Gastrocnemius medialis (tissue), 4 donors: ENCODE measurements at places on chromosomes 2 and 18. TPM values are rescaled to one million over a fixed set of nuclear protein-coding genes. Genes with fewer than 3 reads are reported as not detected.

FAM161A gene
- 1.9 TPM for total RNA-seq

RGPD8 gene
- total RNA-seq = 7.6 TPM

DNA sequence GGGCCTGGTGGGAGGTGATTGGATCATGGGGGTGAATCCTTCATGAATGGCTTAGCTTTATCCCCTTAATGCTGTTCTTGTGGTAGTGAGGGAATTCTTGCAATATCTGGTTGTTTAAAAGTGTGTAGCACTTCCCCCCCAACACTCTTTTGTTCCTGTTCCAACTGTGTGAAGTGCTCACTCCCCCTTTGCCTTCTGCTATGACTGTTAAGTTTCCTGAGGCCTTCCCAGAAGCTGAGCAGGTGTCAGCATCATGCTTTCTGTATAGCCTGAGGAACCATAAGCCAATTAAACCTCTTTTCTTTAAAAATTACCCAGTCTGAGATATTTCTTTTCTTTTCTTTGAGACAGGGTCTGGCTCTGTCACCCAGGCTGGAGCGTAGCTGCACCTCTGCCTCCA lies 139.4 kb downstream of the RNF152 start:
- DNase-seq = no peak

NEB gene
- 6,824 TPM for total RNA-seq

SKA1 gene
- total RNA-seq = 0.15 TPM

GRCh38 chr2:40937284-40937683 lies 485.4 kb upstream of the SLC8A1 start:
- no peak for DNase-seq

DNA sequence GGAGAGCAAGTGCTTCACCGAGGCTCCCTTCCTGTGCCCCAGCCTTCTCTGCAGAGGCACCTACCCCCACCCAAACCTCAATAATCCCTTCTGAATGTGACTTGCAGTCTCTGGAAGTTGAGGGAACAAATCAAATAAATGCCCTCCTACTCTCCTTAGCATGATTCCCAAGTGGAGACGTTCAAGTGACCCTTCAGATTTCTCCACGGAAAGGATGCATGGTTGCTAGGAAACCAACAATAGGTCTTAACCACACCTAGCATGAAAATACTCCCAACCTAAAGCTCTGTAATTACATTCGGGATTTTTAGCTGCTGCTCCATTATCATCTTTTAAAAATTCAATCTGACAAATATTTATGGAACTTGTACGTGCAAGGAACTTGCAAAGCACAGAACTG lies 50.2 kb upstream of the CABLES1 start:
- DNase-seq = no peak

DNA sequence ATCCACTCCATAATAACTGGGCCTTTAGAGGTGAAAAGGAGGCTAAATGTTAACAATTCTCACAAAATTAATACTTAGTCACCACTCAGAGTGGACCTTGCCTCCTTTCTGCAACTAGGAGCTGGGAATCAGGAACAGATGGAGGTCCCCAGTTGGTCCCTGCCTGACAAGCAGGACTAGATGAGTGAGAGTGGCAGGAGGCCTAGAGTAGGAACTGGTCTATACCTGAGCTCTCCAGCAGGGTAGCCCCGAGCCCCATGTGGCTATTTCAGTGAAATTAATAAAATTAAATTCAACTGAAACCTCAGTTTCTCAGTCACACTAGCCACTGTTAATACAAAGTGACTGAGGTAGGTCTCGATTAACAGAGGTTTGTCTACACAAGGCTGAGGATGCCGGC lies 150.5 kb downstream of the MYO5B start:
- no peak for DNase-seq

KIAA2012 gene
- total RNA-seq = not detected

GRCh38 chr2:85605406-85606115 lies 3.1 kb upstream of the TMEM150A start:
- no peak for DNase-seq

GRCh38 chr2:122908159-122908558 lies 1116.9 kb upstream of the CNTNAP5 start:
- no peak for DNase-seq

DNA sequence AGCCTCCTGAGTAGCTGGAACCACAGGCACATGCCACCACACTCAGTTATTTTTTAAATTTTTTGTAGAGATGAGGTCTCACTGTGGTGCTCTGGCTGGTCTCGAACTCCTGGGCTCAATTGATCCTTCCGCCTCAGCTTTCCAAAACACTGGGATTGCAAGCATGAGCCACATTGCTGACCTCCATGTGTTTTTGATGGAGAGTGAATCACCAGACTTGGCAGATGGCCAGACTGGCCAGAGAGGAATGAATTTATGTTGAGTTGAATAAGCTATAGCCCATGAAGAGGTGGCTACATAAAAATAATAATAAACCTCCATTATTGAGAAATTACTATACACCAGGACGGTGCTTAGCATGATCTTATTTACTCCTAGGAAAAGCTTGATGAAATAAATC lies 91.5 kb downstream of the MREG start:
- DNase-seq = no peak

DNA sequence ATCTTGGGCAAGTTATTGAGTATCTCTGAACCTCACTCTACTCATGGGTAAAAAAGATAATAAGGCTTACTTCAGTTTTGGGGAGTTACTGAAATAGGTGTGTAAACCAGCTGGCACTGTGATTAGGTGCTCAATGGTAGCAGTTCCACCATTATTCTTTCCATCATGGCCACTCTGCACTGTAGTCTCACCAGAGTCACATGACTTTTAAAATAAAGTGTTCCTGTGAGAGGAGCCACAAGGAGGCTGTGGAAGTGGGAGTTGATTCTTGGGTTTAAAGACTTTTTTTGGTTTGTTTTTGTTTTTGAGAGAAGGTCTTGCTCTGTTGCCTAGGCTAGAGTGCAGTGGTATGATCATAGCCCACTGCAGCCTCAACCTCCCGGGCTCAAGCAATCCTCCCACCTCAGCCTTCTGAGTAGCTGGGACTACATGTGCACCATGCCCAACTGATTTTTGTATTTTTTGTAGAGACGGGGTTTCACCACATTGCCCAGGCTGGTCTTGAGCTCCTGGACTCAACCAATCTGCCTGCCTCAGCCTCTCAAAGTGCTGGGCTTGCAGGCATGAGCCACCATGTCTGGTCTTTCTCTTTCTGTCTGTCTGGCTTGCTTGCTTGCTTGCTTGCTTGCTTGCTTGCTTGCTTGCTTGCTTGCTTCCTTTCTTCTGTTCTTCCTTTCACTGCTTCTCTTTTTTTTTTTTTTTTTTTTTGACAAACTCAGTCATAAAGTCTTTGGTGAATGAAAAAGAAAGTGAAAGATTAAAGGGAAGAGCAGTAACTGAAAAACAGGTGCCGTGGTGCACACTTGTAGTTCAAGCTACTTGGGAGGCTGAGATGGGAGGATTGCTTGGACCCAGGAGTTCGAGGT lies 21.2 kb upstream of the ACVR1 start:
- no peak for DNase-seq

- no peak for DNase-seq
These were observed 159.2 kb upstream of the ID2 start for GRCh38 chr2:8522687-8523086.

TGIF1 gene
- 58.1 TPM for total RNA-seq

GRCh38 chr2:168323529-168324021 lies 76.2 kb upstream of the STK39 start:
- DNase-seq = no peak

DNA sequence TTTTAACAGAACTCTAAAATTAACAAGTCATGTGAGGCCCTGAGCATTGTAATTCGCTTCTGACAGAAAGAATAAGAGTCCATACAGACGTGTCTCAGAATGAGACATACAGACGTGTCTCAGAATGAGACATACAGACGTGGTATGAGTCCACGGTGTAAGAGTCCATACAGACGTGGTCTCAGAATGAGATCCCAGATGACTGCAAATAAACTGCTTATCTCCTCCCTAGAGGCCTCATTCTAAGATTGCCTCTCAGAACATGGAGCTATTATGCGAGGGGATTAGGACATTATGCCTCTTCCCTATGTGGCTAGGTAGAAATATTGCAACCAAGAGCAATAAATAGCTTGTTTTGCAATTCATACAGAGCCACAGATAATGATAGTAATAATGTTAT lies 63.9 kb downstream of the NEB start:
- DNase-seq = no peak

DNA sequence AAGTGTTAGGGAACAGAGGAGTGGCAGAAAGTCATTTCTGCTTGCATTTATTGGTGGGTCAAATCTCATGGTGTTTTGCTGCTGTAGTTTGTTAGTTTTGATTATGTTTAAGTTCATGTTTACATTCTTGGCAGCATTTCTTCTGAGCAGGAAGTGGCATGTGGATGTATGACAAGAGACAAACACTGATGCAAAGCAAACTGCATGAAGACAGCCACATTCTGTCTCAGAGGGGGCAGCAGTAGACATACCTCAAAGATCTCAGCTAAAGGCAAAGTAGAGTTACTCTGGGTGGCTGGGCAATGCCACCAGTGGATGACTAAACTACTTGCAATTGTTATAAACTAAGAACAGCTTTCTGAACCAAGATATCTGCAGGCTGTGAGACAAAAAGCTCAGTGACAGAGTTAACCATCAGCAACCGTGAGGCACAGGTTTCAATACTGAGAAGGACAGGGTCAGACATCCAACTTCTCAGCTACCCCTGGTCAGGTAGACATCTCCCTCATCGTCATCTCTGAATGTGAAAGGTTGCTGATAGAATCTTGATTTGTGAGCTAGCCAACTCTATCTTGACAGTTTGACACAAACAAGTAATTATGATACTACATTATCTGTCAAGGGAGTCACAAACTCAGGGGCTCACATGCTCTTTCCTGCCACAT lies 16.4 kb downstream of the GALNT3 start:
- DNase-seq = no peak

DPP10 gene
- total RNA-seq = not detected

DNA sequence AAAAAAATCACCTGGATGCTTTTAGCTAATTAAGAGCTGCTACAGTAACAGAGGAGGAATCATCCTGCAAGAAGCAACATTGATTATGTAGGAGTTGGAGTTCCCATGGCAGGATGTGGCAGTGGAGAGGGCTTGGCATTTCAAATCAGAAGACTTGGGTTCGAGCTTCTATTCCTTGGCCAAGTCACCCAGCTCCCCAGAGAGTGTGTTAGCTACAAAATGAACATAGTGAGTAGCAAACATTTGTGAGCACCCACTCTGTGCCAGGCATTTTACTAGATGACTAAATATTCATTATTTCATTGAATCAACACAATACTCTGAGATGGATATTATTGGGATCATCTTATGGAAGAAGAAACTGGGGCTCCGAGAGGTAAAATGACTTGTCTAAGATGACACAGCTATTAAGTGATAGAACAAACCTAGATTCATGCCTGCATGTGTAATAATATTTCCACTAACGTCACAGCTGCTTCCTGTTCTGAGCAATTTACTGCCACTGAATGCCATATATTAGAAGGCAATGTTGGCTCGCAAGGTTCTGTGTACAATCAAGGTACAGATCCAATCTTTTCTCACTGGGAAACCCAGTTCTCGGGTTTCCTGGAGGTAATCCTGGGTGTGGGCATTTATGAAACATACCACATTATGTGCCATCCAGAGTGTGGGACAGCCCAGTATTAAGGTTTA lies 18.0 kb downstream of the NTSR2 start:
- no peak for DNase-seq

ACADL gene
- 8.2 TPM for total RNA-seq

FAM136A gene
- 20.7 TPM for total RNA-seq

DNA sequence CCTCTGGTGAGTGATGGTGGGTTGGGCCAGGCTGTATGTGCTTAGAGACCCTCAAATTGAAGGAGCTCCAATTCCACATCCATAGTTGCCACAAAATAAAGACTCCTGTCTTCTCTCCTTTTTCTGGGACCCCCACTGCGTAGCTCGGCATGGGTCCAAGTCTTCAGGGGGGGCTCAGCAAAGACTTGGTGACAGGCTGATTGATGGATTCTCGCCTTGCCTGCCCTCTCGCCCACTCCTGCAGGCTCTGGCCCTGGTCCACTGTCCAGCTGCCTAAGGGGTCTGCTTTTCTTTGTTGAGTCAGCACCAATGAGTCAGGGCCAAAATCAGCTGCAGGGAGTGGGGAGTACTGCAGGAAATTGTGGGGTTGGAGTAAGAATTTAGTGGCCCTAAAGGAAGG lies 21.5 kb downstream of the RPL37A start:
- DNase-seq = no peak

SCN1A gene
- not detected for total RNA-seq

GRCh38 chr2:128280901-128281321 lies 37.8 kb downstream of the HS6ST1 start:
- peak; percentile 20 for DNase-seq

- DNase-seq = no peak
These were observed 293.1 kb upstream of the ERBB4 start for GRCh38 chr2:212831671-212832199.

GRCh38 chr2:5803547-5803946 lies 111.4 kb downstream of the SOX11 start:
- no peak for DNase-seq

DNA sequence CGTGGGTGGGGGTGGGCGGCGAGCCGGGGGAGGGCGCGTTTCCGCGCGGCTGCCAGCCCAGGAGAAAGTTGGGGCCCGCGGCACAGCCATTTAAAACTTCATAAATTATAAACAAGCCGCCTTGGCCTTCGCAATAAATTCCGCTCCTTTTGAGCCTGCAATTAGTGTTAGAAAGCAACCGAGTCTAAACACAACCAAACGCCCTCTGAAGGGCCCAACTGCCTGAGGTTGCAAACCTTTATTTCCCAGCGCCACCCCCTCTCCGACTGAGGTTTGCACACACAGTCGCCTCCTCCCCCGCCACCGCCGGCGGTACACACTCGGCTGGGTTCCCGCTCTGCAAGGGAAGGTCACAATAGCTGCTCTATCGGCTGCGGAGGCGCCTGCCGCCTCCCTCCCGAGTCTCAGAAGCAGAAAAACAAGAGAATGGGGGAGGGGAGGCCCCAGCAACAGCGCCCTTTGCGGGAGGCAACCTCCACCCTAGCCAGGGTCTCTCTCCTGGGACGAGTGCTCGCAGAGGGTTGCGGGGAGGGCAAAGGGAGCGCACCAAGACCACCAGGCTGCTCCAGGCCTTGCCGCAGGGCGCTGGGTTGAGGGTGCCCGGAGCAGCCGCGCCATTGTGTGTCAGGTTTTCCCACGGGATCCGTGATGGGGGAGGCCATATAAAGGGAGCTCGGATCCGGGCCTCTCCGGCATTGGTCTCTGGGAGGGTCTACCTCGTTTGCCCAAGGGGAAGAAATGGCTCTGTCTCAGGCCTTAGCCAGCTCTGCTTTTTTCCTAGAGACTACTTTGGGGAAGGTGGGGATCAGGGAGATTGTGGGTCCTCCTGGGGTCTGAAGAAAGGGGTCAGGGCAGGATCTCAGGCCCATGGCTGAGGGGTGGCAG lies 13.4 kb upstream of the HOXD1 start:
- DNase-seq = no peak

GRCh38 chr18:43271593-43272432 lies 5.5 kb downstream of the SYT4 start:
- no peak for DNase-seq

PSMA8 gene
- total RNA-seq = not detected

FOXI3 gene
- total RNA-seq = not detected

- DNase-seq = no peak
These were observed 42.4 kb upstream of the TACR1 start for GRCh38 chr2:75241696-75242095.

HSBP1L1 gene
- 13.4 TPM for total RNA-seq
